Stomach (tissue), 19 donors: ENCODE measurements at places on chromosomes 12 and 14. TPM values are rescaled to one million over a fixed set of nuclear protein-coding genes. Genes with fewer than 3 reads are reported as not detected.
A peak's percentile ranks its signal among the peaks of the same experiment; 100 is the strongest.

The CDH24 gene
- 1.2 TPM for total RNA-seq

The PZP gene
- not detected for total RNA-seq

The CLEC4C gene
- not detected for total RNA-seq

The THTPA gene
- 8.5 TPM for total RNA-seq

The GPR132 gene
- 11.1 TPM for total RNA-seq

The STXBP6 gene
- total RNA-seq = 8.8 TPM

The HELB gene
- total RNA-seq = 3.6 TPM

The WIF1 gene
- total RNA-seq = 10.6 TPM

DNA sequence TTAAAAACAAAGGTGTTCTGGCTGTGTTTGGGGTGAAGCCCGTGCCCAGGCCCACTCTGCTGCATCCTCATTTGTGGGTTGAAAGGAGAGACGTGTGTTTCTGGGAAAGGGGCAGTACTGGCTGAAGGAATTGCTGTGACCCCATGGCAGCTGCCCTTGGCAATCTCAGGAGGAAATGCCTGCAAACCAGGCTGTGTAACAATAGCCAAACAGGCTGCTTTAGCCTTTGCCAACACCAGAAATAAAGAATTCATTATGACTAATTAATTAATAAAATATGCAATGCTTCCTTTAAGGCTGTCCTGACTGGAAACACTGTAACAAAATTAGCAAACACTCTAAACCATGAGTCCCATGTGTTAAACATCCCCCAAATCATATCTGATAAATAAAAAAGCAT lies 53.0 kb upstream of the KRR1 start:
- peaks cover 10% of the 10 kb centered on the region for H3K4me1 ChIP-seq
- H3K4me3 ChIP-seq = no peak overlapping the region
- no peaks in the 10 kb centered on the region for H3K27me3 ChIP-seq

DNA sequence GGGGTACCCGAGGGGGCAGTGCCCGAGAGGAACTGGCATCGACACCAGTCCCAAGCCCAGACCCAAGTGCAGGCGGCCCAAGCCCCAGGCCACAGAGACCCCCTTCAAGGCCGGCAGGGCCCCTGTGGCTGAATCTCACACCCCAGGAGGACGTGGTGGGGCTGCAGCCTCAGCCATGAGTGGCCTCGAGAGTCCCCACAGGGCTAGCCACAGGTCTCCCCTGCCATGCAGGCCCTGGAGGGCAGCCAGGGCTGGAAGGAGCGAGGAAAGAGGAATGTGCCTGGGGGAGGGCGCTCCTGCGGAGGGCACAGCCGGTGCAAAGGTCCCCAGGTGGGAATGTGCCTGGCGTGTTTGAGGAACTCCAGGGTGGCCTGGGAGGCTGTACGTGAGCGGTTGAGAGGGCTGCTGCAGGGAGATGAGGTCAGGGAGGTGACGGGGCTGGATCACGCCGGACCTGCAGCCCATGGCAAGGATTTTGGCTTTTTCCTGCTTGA lies 86.1 kb downstream of the NCOR2 start:
- peaks cover 25% of the 10 kb centered on the region for H3K4me1 ChIP-seq
- H3K4me3 ChIP-seq = no peak overlapping the region
- H3K27ac ChIP-seq = peak overlapping the region; percentile 29
- DNase-seq = no peak

GRCh38 chr12:67623259-67623658 lies 25.3 kb upstream of the DYRK2 start:
- H3K36me3 ChIP-seq = no peaks in the 10 kb centered on the region
- H3K27me3 ChIP-seq = no peaks in the 10 kb centered on the region
- DNase-seq = no peak
- no peak overlapping the region for H3K27ac ChIP-seq

GRCh38 chr12:62301799-62302133 lies 41.6 kb downstream of the USP15 start:
- peaks cover 7% of the 10 kb centered on the region for H3K36me3 ChIP-seq
- no peak overlapping the region for H3K27ac ChIP-seq

DNA sequence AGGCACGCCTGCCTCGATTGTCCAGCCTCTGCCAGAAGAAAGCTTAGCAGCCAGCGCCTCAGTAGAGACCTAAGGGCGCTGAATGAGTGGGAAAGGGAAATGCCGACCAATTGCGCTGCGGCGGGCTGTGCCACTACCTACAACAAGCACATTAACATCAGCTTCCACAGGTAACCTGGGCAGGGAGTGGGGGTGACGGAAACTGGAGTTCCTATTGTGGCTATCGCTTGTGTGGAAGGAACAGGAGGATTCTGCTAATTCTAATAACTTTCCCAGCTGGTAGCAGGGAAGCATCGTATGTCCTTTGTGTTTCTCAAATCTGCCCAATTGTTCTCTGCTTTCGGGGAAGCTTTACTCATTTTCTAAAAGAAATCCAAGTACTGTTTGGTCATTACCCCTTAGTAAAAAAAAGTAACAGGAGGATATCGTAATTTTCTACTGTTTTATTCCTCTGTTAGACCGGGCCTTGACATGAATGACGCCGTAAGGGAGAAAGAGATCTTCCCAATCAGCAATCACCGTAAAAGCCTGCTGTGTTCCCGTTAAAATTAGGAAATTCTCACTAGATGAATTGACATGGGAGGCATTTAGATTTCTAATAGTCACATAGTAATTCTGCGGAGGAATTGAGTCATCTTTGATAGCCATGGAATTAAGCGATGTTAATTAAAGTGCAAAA lies 449 bp downstream of the THAP2 start:
- DNase-seq = no peak
- H3K27me3 ChIP-seq = no peaks in the 10 kb centered on the region
- peaks cover 22% of the 10 kb centered on the region for H3K4me1 ChIP-seq
- H3K4me3 ChIP-seq = peak overlapping the region; percentile 81

DNA sequence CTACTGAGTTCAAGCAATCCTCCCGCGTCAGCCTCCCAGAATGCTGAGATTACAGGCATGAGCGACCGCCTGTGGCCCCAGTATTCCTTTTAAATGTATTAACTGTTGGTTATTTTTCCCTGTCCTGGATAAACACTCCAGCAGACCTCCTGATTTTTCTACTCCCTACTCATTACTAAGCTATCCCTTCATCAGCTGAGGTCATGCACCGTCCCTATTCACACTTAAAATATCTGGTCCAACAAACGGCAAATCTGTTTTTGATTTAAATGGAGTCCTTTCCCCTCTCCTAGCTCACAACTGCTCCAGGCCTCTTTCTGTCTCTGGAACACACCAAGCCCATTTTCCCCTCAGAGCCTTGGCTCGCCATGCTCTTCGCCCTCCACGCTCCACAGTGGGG lies 1003.3 kb upstream of the TMEM132C start:
- H3K27me3 ChIP-seq = no peaks in the 10 kb centered on the region
- H3K27ac ChIP-seq = no peak overlapping the region

GRCh38 chr12:107990325-107990724 lies 138.8 kb upstream of the WSCD2 start:
- H3K4me3 ChIP-seq = no peak overlapping the region
- H3K36me3 ChIP-seq = no peaks in the 10 kb centered on the region
- H3K4me1 ChIP-seq = no peaks in the 10 kb centered on the region
- no peak overlapping the region for H3K27ac ChIP-seq

GRCh38 chr12:948238-948637 lies 1.3 kb downstream of the RAD52 start:
- no peaks in the 10 kb centered on the region for H3K27me3 ChIP-seq
- peaks cover 30% of the 10 kb centered on the region for H3K4me1 ChIP-seq
- peaks cover 8% of the 10 kb centered on the region for H3K36me3 ChIP-seq
- peak; percentile 18 for DNase-seq
- peak overlapping the region; percentile 94 for H3K27ac ChIP-seq
- H3K4me3 ChIP-seq = peak overlapping the region; percentile 90

GRCh38 chr12:30753751-30754382 lies 884 bp downstream of the CAPRIN2 start:
- H3K4me1 ChIP-seq = peaks cover 10% of the 10 kb centered on the region
- H3K36me3 ChIP-seq = no peaks in the 10 kb centered on the region
- no peak for DNase-seq
- H3K4me3 ChIP-seq = peak overlapping the region; percentile 92

DNA sequence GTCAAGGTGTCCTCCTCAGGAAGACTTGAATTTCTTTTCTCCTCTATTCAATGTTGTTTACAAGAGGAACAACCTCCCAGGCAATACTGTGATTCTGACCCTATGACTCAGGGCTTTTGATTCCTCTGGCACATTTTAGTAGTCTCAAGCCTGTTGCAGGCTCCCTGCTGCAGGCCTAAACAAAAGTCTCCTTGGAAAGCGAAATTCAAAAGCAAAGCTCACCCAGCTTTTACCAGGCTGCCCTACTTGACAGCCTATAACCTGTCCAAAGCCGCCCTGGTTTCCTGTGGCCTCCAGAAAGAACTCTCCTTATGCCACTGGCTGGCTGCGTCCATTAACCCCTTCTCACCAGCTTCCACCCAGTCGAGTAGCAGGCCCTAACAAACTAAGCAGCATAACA lies 11.6 kb downstream of the FGD6 start:
- peak overlapping the region; percentile 69 for H3K27ac ChIP-seq
- peaks cover 6% of the 10 kb centered on the region for H3K4me1 ChIP-seq
- peak; percentile 53 for DNase-seq
- H3K4me3 ChIP-seq = no peak overlapping the region

DNA sequence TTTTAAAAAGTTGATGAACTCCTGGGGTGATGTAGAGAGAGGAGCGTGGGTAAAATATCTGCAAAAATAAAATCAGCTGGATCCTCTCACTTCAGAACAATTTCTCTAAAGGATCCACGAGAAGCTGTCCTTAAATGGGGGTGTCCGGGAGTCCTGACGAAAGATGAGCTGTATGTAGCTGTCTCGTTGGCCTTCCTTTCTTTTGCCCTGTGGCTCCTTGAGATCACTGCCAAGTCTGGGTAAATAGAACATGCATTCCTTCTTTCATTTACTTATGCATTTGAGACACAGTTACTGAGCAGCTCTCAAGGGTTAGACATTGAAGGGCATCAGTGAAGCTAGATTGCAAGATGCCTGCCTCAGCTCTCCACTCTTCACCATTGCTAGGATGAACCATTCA lies 35.2 kb upstream of the TXNRD1 start:
- no peaks in the 10 kb centered on the region for H3K27me3 ChIP-seq
- no peak overlapping the region for H3K4me3 ChIP-seq
- H3K27ac ChIP-seq = peak overlapping the region; percentile 80
- no peak for DNase-seq

GRCh38 chr12:57131896-57132744 lies 3.8 kb downstream of the LRP1 start:
- H3K4me1 ChIP-seq = peaks cover 86% of the 10 kb centered on the region
- peak overlapping the region; percentile 80 for H3K4me3 ChIP-seq
- peaks cover 13% of the 10 kb centered on the region for H3K27me3 ChIP-seq
- no peaks in the 10 kb centered on the region for H3K36me3 ChIP-seq
- no peak for DNase-seq
- H3K27ac ChIP-seq = no peak overlapping the region
